ENCODE measurements at places on chromosomes 6 and 20. TPM values are rescaled to one million over a fixed set of nuclear protein-coding genes. Genes with fewer than 3 reads are reported as not detected.

Gene LAMA2
- total RNA-seq: 111 TPM

DNA sequence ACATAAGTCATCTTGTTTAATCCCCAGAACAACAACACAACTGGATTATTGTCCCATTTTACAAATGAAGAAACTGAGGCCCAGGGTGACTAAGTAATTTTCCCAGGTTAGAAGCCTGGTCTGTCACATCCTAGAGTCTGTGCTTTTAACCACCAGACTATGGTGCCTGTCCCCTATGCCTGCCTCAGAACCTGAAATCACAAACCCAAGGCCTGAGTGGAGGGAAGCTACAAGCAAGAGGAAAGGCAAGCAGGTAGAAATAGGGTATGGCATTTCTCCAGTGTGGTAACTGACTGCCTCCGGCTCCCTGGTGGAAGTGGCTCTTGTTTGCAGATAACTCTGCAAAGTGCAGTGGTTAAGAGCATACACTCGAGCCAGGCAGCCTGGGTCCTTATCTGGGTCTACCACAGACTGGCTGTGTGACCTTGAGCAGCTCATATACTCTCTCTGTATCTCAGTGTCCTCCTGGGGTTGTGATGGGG is 2.5 kb downstream of the TMEM63B start:
- no peaks in the 10 kb centered on the region for H3K4me1 ChIP-seq
- no peak overlapping the region for H3K27ac ChIP-seq
- no peak overlapping the region for H3K4me3 ChIP-seq
- DNase-seq: no peak

Gene PGC
- total RNA-seq: not detected

Gene MCCD1
- total RNA-seq: not detected

DNA sequence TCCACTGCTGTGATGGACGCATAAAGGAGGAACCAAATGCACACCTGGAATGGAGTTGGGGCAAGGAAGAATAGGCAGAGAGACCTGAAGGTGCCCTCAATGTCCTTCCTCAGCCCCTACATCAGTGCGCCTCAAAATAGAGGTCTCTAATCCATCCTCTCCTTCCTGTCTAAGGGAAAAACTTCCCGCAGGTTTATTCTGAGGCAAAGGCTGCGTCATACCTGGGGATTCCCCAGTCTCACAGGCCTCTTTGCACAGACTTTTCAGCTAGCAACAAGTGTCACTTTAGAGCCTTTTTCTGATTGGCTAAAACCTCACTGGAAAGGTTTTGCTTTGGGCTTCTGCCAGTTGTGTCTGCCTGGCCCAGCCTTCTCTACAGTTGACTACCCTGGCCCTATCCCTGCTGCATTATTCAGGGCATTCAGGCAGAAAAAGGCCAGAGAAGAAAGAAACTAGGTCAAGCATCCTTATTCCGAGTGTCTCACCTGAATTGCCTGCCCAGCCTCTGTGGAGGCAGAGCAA is 1.8 kb upstream of the HLA-DQB1 start:
- DNase-seq: peak; percentile 28
- H3K27ac ChIP-seq: no peak overlapping the region
- no peaks in the 10 kb centered on the region for H3K36me3 ChIP-seq

- DNase-seq: no peak
- H3K4me3 ChIP-seq: no peak overlapping the region
- no peaks in the 10 kb centered on the region for H3K36me3 ChIP-seq
- no peak overlapping the region for H3K27ac ChIP-seq
- H3K27me3 ChIP-seq: no peaks in the 10 kb centered on the region
Observed at GRCh38 chr6:54109586-54109985, 1.7 kb upstream of the MLIP start.

DNA sequence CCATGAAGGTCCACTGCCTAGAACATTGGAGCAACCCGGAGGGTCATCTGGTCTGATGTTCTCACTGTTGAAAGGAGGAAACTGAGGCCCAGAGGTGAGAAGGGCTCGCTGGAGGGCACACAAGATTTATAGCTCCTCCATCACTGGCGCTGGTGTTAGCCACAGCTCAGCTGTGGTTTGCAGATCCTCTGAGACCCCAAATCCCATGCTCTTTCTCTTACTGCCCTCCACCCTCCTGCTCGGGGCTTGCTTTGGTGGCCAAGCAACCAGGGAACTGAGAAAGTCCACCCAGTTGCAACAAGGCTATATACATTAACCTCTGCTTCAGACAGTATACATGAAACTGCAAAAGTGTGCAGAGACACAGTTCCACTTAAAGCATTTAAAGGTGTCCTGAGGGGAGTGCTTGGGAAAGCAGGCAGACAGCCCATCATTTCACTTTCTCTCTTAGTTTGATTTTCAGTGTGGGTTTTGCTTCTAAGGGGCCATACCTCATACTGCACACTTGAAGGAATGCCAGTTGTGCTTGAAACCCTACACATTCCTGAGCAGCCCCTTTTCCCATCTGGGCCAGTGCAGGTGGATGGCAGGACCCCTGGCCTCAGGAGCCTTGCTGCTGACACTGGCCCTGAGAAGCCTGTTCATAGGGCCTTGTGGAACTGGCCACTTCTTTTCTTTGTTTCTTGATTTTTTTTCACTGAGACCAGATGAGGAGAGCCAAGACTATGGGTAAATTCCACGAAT is 347.6 kb downstream of the CDC5L start:
- no peak for DNase-seq
- no peak overlapping the region for H3K27ac ChIP-seq
- H3K27me3 ChIP-seq: no peaks in the 10 kb centered on the region
- no peaks in the 10 kb centered on the region for H3K4me1 ChIP-seq
- H3K4me3 ChIP-seq: no peak overlapping the region

- H3K27ac ChIP-seq: no peak overlapping the region
- DNase-seq: no peak
- no peaks in the 10 kb centered on the region for H3K36me3 ChIP-seq
- H3K4me1 ChIP-seq: no peaks in the 10 kb centered on the region
- H3K27me3 ChIP-seq: no peaks in the 10 kb centered on the region
Observed at GRCh38 chr6:90118069-90118468, 178.6 kb downstream of the BACH2 start.

Gene NKX2-2
- total RNA-seq: not detected

DNA sequence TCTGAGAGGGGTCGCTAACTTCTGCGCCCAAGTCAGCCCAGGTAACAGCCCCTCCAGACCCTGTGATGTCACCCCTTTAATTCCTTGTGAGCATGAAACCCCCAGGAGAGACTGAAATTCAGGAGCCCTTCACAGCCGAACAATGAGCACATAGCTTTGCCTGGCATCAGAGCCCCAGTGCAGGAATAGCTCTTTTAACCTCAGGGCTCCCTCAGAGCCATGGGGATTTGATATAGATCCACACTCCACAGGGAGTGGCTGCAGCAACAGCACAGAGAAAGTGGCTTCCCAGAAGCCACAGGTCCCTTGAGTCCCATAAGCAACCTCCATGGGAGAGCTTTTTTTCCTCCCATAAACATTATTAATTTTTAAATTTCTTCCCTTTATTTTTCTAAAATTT is 150.0 kb upstream of the MARCKS start:
- no peak for DNase-seq
- H3K4me3 ChIP-seq: no peak overlapping the region
- H3K4me1 ChIP-seq: no peaks in the 10 kb centered on the region

Gene TCF15
- 1.0 TPM for total RNA-seq

DNA sequence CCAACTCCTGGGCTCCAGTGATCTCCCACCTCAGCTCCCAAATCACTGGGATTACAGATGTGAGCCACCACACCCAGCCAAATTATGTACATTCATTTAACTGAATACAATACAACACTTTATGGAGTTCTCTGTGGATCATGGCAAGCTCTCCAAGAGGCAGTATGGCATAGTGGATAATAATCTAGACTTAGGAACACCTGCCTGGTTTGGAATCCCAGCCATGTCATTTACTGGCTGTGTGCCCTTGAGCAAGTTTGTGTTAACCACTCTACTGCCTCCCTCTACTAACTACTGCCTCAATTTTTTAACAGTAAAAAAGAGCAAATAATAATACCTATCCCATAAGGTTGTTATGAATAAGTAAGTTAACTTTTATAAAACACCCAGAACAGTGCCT is 1.9 kb upstream of the ETV7 start:
- H3K27me3 ChIP-seq: no peaks in the 10 kb centered on the region
- H3K4me3 ChIP-seq: no peak overlapping the region
- no peaks in the 10 kb centered on the region for H3K4me1 ChIP-seq
- H3K36me3 ChIP-seq: no peaks in the 10 kb centered on the region

- no peak overlapping the region for H3K27ac ChIP-seq
- no peak for DNase-seq
- H3K36me3 ChIP-seq: no peaks in the 10 kb centered on the region
- no peaks in the 10 kb centered on the region for H3K4me1 ChIP-seq
Observed at GRCh38 chr20:51574248-51575033, 31.9 kb upstream of the NFATC2 start.

Gene SLC17A3
- not detected for total RNA-seq

DNA sequence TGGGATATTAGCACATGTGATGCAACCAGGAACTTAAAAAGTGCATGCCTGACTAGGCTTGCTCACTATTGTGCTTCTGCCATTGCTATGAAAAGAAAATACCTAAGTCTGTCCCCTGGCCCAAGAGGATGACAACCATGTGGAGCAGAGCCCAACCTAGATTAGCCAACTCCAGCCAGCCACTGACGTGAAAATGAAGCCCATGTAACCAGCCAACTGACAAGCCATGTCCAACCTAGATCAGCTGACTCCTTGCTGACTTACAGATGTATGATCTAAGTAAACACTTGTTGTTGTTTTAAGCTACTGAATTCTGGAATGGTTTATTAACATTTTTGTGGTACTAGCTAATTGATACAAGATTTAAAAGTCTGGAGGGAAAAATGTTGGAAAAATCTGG is 47.5 kb downstream of the PIGU start:
- peak overlapping the region; percentile 12 for H3K27ac ChIP-seq
- H3K4me1 ChIP-seq: no peaks in the 10 kb centered on the region
- H3K27me3 ChIP-seq: no peaks in the 10 kb centered on the region
- no peaks in the 10 kb centered on the region for H3K36me3 ChIP-seq
- no peak overlapping the region for H3K4me3 ChIP-seq

Gene DEF6
- total RNA-seq: 0.26 TPM

GRCh38 chr6:139695361-139695760 is 320.9 kb upstream of the CITED2 start:
- DNase-seq: no peak
- no peaks in the 10 kb centered on the region for H3K4me1 ChIP-seq
- no peaks in the 10 kb centered on the region for H3K27me3 ChIP-seq
- no peak overlapping the region for H3K27ac ChIP-seq
- no peak overlapping the region for H3K4me3 ChIP-seq
- H3K36me3 ChIP-seq: no peaks in the 10 kb centered on the region

Data from uterus (tissue), 4 donors.